ENCODE measurements at places on chromosomes 1 and 21.
A peak's percentile ranks its signal among the peaks of the same experiment; 100 is the strongest.

DNA sequence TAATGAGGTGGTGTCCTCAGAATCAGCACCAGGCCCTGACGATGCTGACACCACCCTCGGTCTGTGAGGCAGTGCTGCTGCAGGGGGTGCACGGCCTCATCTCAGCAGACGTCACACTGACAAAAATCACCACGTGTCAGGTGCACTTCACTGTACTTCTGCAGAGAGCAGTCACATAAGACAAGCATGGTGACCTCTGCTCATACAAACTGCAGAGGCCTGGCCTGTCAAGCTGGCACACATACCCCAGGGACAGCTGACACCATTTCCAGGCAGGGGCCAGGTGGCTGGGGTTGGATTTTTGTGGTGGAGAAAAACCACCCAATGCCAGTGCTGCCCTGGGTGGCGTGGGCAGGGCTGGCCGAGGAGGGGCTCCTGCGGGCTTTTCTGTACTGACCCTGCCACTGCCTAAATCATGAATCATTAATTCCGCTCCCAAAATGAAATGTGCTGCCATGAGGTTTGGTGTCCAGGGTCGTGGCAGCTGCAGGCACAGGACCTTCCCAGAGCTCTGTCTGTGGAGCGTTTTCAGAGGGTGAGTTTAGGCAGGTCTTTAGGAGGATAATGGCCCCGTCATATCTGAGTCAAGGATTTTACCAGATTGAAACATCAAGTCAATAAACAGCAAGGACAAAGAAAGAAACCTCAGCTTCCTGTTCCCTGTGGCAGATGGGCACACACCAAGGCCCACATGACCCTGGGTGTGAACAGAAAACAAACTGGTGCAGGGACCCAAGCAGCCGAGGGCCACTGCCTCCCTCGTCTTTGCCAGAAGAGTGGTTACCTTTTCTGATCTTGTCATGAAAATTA is 33.4 kb upstream of the GPR153 start:
- DNase-seq, result peak; percentile 16

- no peak for DNase-seq
Measured at GRCh38 chr1:3846541-3846940, 10.5 kb downstream of the CEP104 start.

DNA sequence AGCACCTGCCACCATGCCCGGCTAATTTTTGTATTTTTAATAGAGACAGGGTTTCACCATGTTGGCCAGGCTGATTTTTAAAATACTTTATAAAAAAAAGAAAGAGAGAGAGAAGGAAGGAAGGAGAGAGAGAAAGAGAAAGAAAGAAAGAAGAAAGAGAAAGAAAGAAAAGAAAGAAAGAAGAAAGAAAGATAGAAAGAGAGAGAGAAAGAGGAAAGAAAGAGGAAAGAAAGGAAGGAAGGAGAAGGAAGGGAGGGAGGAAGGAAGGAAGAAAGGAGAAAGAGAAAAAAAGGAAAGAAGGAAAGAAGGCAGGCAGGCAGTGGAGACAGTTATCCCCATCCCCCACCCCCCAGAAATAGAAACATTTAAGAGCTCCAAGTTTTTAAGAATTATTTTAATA is 69.9 kb downstream of the TOMM20 start:
- no peak for DNase-seq

- DNase-seq, result peak; percentile 22
Measured at GRCh38 chr1:27116697-27117096, 38.2 kb downstream of the SLC9A1 start.

DNA sequence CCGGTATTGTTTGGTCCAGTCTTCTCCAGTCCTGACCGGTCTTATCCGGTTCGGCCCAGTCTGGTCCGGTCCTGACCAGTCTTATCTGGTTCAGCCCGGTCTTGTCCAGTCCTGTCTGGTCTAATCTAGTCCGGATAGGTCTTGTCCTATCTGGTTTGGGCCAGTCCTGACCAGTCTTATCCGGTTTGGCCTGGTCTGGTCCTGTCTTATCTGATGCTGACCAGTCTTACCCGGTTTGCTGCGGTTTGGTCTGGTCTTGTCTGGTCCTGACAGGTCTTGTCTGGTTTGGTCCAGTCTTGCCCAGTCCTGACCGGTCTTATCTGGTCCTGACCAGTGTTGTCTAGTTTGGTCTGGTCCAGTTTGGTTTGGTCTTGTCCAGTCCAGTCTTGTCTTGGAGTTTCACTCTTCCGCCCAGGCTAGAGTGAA is 30.1 kb downstream of the DHX9 start:
- no peak for DNase-seq

Data from CD4-positive, alpha-beta T cell treated with Interleukin-10 for 1 hour (primary cell).